ENCODE measurements at places on chromosomes 5 and 9.

GRCh38 chr5:7405277-7405676 is 9.3 kb downstream of the ADCY2 start:
- DNase-seq = no peak

DNA sequence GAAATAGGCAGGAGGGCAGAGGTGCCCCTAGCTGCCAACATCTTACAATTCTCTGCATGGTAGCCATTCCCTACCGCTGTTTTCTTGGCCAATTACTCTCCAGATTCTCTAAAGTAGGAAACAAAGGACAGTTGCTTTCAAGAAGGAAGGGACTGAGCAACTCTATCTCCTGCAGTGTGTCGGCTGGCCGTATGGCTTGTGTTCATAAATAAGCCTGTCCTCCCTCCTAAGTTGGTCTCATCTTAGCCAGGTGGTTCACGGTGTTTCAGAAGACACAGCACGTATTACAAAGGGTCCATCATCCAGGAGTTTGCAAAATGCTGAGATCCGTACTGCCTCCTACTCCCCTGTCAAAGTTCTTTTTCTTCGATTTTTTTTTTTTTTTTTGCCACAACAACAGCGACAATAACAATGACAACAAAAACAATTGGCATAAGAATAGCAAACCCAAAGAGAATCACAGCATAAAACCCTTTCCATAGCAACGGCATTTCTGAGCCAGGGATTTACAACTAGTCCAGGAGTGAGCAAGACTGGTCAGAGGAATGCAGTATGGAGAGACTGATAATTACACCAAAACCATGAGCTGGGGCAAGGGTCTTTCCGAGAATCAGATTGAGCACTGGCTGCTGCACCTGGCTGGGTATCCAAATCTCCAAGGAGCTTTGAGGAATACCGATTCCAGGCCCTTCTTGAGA is 212.8 kb downstream of the SLIT3 start:
- no peak for DNase-seq

DNA sequence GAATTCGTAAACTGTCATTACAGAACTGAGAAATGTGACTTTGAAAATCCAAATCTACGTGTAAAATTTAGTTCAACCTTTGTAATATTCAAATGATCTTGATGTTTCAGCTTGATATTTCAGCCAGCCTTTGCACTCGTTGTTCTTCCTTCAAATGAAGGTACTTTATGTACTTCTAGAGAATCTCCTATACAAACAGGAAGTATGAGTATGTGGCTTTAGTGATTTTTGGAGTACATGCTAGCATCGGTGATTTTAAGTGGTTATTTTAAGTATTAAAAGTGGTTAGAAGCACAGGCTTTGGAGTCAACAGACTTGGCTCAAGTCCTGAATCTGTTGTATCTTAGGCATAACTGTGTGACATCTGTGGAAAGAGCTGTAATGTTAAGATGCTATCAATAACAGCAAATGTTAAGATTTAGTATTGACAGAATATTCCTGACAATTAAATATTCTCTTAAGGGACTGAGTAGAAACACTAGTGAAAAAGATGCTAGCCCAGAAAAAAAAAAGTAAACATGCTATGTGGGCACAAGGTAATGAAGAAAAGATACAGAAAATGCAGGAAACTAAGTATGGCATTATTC is 398.0 kb downstream of the ADGRV1 start:
- no peak for DNase-seq

DNA sequence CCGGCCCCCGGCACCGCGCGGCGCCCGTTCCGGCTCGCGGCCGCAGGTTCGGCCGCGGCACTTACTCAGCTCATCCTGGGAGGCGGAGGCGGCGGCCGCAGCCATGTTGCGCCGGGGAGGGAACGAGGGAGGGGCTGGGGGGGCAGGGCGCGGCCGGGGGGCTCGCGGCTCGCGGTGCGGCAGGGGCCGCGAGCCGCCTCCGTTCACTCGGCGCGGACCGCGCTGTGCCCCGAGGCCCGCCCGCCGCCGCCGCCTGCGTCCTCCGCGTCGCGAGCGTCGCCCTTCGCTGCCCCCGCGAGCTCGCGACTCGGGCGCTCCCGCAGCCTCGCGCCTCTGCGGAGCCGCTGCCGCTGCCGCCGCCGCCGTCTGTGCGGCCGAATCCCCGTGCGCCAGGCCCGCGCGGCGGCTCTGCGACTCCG is 735 bp downstream of the ECPAS start:
- no peak for DNase-seq

DNA sequence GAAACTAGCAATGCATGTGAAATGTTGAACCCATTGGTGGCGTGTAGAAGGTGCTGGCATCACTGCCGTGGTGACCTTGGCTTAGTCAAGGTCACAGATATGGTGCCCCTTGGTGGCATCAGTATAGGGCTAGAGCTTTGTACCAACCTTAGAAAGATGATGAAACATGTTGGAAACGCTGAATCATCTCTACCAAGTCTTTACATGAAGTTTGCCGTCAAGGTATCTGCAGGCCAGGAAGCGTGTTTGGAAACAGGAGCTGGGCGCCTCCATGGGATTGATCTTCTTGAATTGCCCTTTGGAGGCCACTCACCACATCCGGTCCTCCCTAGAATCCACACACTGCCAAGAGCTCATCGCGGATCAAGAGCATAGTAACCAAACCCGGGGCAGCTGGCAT is 16.9 kb upstream of the BOD1 start:
- no peak for DNase-seq

DNA sequence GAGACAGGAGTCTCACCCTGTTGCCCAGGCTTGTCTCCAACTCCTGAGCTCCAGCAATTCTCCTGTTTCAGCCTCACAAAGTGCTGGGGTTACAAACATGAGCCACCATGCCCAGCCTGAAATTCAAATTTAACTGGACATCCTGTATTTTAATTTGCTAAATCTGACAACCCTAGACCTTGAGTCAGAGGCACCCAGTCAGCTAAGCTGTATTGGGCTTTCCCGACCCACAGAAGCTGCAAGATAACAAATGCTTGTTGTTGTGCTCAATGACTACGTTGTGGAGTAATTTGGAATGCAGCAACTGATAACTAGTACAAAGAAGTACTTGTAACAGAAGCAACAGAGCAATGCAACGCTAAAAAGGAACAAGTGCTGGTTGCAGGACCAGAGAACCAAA is 533.1 kb downstream of the NTRK2 start:
- no peak for DNase-seq

- DNase-seq = no peak
Measured at GRCh38 chr9:87830446-87830845, 52.2 kb upstream of the SPATA31E1 start.

DNA sequence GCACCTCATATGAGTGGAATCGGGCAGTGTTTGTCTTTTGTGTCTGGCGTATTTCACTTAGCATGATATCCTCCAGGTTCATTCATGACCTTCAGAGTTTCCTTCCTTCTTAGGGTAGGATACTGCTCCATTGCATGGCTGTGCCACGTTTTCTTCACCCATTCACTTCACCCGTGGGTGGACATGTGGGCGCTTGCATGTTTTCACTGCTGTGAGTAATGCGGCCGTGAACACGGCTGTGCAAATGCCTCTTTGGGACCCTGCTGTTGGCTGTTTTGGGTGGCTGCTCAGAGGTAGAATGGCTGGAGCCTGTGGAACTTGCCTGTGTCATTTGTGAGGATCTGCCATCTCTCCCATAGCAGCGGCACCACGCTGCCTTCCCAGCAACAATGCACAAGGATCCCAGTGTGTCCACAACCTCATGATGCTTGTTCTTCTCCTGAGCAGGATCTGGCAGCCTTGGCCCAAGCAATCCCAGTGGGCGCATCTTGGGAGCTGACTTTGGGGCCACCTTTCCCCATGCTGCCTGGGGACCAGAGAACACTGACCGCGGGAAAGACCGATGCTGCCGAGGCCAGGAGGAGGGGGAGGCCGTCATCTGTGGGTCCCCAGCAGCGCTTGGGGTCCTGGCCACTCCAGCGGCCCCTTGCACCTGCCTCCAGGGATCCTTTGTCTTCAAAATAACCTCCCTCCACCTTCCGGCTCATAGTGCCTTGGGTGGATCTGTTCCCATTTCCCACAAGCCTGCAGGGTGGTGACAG is 2.3 kb upstream of the SCGB3A1 start:
- no peak for DNase-seq

DNA sequence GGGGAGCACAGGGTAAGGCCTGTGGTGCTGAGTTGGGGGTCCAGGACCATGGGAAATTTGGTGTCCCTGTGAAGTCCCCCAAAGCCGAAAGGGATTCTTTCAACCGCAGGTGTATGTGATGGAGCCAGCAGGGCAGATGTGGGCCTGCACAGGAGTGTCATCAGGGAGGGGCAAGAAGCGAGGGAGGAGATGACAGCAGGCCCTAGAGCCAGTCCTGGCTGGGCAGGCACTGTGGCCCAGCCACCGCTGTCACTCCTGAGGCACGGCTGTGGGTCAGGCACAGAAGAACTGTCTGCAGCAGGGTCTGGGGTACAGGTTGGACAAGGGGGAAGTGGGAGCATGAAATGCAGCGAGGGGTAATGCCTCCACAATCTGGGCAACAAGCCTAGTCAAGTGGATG is 4.8 kb downstream of the HK3 start:
- DNase-seq = no peak

DNA sequence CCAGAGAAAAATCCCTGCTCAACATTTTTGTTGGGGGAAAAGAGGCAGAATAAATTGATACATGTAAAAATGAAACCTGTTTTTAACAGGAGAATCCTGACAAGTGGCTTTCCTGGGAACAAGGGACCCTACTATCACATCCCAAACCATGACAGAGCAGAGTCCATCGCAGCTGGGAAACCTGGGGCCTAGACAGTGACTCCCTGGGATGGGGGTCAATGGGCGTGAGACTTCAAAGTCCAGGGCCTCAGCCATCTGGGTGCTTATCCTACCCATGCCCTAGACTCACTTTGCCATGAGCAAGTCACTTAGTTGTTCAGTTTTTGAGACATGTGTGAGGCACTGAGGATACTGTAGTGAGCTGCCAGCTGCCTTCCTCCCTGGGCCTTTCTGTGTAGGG is 5.7 kb downstream of the TCOF1 start:
- no peak for DNase-seq

DNA sequence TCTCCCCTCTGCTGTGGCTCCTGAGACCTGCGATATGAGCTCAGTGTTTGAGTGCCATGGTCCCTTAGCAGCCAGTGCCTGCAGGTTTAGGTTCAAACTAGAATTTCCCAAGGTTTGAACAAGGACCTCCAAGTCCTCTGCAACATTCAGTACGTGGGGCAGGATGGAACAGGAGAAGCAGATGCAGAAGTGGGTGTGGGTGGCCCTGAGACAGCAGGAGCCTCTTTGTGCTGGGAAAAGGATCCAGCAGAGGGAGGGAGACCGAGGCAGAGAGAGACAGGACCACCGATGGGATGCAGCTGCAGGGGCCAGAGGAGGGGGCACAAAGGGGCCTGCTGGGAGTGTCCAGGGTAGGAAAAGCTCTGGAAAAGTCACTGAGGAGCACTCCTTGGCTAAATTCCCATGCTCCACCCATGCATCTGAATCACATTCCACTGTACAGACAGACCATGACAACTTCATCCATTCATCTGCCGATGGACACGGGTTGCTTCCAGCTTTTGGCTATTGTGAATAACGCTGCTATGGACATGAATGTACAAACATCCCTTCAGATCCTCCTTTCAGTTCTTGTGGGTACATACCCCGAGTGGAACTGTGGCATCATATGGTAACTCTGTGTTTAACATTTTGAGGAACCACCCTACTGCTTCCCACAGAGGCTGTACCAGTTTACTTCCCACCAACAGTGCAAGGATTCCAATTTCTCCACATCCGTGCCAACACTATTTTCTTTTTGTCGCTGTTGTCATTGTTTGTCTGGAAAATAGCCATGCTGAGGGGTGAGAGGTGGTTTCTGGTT is 26.7 kb upstream of the SUSD3 start:
- DNase-seq = no peak

DNA sequence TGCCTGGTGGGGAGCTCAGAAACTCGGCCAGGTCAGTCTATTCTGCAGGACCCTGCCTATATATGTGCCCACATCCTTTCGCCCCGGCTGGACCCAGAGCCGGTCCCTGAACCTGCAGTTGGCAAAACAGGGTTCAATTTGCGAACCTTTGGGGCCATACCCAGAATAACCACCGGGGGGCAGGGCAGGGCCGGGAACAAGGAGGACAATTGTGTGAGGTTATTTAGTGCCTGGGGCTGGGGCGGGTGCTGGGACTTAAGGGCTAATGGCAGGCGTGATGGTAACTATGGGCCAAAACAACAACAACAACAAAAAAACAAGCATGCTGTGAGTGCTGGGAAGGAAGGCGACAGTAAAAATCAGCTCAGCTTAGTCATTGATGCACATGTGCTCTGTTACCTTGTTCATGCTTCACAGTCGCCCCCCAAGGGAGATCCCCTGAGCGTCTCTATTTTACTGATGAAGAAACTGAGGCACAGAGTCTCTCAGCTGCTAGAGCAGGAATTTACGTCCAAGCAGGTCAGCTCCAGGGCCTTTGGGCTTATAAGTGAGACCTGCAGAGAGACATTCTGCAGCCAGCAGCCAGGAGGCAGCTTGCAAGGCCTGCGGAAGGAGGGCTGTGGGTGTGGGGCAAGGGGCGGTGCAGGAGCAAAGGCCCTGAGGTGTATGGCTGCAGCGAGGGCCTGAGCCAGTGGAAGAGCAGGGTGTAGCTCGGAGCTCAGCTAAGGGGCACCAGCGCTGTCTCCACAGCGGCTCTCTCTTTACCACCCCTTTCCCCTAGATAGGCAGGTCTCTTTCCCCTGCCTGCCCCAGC is 106.0 kb downstream of the PHF2 start:
- DNase-seq = peak; percentile 89

DNA sequence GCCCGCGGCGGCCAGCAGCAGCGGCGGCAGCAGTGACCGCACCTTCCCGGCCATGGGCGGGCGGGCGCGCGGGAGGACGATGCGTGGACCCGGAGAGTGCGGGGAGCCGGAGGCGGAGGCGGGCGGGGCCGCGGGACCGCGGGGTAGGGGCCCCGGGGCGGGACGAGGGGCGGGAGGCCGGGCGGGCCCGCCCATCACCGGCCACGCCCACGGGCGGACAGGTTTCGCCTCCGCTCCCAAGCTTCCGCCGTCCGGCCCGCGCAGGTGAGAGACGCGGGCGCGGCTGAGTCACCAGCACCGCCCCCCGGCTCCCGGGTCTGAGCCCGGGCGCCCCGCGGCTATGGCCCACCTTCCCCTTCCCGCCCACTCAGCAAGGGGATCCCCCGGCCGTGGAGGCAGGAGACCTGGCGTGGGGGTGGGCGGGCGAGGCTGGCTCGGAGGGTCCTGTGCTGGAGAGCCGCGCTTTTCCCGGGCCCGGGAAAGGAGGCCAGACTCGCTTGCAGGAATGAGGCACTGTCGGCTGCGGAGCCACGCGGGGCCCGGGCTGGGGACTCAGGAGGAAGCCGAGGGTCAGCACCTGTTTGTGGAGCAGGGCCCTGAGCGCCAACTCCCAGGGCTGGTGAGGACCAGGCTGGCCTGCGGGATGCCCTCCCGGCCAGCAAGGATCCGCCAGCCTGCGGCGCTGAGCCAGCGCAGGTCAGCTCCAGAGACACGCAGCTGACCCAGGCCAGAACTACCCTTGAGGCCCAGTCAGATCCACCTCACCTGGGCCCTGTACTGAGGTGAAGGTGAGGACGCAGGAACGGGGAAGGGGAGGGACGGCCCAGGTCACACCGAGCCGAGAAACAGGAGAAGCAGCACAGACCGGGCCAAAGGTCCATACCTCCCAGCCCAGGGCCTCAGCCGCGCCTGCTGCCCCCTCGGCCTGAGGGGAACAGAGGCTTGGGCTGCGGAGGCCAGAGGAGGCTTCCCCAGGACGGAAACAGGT is at the start of gene ENTPD2:
ENTPD2 (minus strand) TSS at position 118 of the 988 bp plus-strand sequence; CDS start at position 54, 64 bp downstream.
- no peak for DNase-seq

Measured in endothelial cell (in vitro differentiated cells).